ENCODE measurements at places on chromosomes 3 and 15.

- peak; percentile 74 for DNase-seq
- peak overlapping the region; percentile 58 for H3K27ac ChIP-seq
- no peaks in the 10 kb centered on the region for H3K36me3 ChIP-seq
- H3K4me1 ChIP-seq, result peaks cover 9% of the 10 kb centered on the region
- H3K27me3 ChIP-seq, result no peaks in the 10 kb centered on the region
These were observed 161.6 kb upstream of the PDZRN3 start for GRCh38 chr3:73786321-73786807.

GRCh38 chr3:182005701-182006100, 294.0 kb downstream of the SOX2 start:
- H3K4me3 ChIP-seq, result no peak overlapping the region
- DNase-seq, result no peak
- H3K4me1 ChIP-seq, result no peaks in the 10 kb centered on the region
- H3K27me3 ChIP-seq, result no peaks in the 10 kb centered on the region
- H3K27ac ChIP-seq, result no peak overlapping the region

DNA sequence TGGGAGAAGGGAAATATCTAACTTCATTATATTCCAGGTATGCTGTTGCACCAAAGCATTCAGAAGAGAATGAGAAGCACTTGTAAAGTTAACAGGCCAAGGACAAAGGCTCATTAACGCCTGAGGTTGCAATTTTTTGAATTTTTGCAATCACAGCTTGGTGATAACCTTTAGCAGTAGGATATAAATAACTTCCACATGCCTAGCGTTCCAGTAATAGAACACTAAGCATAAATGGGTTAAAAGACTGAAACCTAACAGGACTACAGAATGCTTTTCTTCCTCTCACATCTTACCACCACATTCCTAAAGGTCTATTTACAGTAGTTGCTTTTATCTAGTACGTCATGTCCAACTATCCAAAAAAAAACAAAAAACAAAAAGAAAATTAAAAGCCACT, 57.4 kb upstream of the IMPG2 start:
- peak overlapping the region; percentile 72 for H3K27ac ChIP-seq
- H3K36me3 ChIP-seq, result no peaks in the 10 kb centered on the region
- H3K4me1 ChIP-seq, result no peaks in the 10 kb centered on the region
- no peaks in the 10 kb centered on the region for H3K27me3 ChIP-seq
- DNase-seq, result no peak

GRCh38 chr3:142615171-142615570, 19.0 kb downstream of the PLS1 start:
- DNase-seq, result no peak
- H3K4me3 ChIP-seq, result no peak overlapping the region
- H3K36me3 ChIP-seq, result no peaks in the 10 kb centered on the region
- no peaks in the 10 kb centered on the region for H3K27me3 ChIP-seq

DNA sequence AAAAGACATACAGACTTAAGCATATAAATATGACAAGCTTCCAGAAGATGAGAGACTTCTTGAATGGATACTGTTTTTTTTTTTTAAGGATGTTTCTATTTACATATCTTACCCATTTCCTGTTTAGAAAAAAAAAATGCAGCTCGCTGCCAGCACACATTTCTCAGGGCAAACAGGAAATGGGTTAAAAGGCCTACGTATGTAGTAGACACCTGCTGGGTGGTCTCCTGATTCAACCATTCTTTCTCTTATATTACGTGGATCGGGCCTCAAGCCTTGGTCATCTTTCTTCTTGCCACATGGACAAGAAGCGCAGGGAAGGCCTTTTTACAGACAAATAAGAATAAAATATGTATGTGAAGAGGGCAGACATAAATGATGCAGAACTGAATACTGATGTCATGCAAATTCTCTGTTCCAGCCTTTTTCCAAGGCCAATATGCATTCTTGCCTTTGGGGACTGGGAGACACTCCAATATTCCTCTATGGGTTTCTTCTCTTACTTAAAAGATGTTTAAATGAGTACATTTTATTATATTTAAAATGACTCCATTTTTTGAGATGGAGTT, 35.0 kb upstream of the TJP1 start:
- no peak overlapping the region for H3K27ac ChIP-seq
- DNase-seq, result no peak
- peaks cover 6% of the 10 kb centered on the region for H3K4me1 ChIP-seq

- H3K27ac ChIP-seq, result no peak overlapping the region
- H3K4me1 ChIP-seq, result no peaks in the 10 kb centered on the region
- no peak for DNase-seq
- no peak overlapping the region for H3K4me3 ChIP-seq
These were observed 11.0 kb upstream of the C3orf49 start for GRCh38 chr3:63807961-63808565.

- H3K27me3 ChIP-seq, result no peaks in the 10 kb centered on the region
- DNase-seq, result no peak
- peaks cover 23% of the 10 kb centered on the region for H3K36me3 ChIP-seq
- no peak overlapping the region for H3K27ac ChIP-seq
- H3K4me1 ChIP-seq, result no peaks in the 10 kb centered on the region
These were observed 12.4 kb downstream of the AMIGO3 start for GRCh38 chr3:49707113-49707480.

GRCh38 chr15:70569091-70569713, 194.2 kb downstream of the UACA start:
- H3K27me3 ChIP-seq, result no peaks in the 10 kb centered on the region
- H3K27ac ChIP-seq, result no peak overlapping the region
- no peak for DNase-seq
- no peaks in the 10 kb centered on the region for H3K4me1 ChIP-seq
- H3K36me3 ChIP-seq, result no peaks in the 10 kb centered on the region
- H3K4me3 ChIP-seq, result no peak overlapping the region

DNA sequence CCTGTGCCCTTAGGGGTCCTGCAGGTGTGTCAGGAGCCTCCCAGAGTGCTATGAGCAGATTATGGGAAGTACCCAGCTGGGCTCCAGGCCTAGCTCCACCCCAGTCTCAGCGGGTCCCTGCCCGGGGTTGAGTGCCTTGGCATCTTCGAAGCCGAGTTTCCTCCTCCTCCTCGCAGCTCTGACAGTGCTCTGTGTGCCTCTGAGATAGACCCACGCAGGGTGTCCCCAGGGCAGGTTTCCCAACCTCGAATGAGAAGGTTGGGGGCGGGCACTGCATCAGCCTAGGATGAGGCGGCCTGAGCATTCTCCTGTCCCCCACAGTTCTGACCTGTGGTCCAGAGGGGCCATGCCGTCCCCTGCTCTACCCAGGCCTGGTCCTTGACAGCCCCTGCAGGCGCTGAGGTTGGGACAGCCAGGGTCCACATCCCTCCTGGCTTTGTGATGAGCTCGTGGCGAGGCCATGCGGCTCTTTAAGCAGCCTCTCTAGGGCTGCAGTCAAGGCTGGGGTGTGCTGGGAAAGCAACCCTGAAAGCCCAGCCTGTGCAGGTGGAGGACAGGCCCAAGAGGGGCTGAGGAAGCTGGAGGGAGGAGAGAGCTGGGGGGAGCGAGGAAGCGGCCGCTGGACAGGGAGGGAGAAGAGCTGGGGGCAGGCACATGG, 20.2 kb upstream of the SKOR1 start:
- no peak overlapping the region for H3K27ac ChIP-seq
- no peaks in the 10 kb centered on the region for H3K36me3 ChIP-seq
- H3K27me3 ChIP-seq, result no peaks in the 10 kb centered on the region
- no peak overlapping the region for H3K4me3 ChIP-seq

DNA sequence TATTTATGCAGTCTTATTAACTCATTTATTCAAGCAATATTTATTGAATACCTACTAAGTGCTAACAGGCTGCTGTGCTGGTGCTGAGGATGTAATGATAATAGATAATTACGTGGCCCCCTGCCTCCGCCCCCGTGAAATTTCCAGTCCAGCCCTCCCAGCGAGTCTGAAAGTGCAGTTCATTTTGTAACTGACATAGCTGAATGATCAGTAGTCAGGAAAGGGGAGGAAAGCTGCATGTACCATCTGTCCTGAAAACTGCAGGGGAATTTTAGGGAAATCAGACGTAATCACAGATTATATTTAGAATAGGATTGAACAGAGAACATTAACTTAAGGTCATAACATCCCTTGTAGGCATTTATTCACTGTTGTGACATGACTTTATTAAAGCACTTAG, 736.8 kb downstream of the MCTP2 start:
- no peaks in the 10 kb centered on the region for H3K4me1 ChIP-seq
- peak overlapping the region; percentile 14 for H3K27ac ChIP-seq
- H3K4me3 ChIP-seq, result no peak overlapping the region
- no peaks in the 10 kb centered on the region for H3K36me3 ChIP-seq
- no peaks in the 10 kb centered on the region for H3K27me3 ChIP-seq
- no peak for DNase-seq

Data from right atrium auricular region (tissue), 2 donors.